Stimulated activated effector memory CD8-positive, alpha-beta T cell treated with anti-CD3 and anti-CD28 coated beads, Interleukin-12 subunit alpha, Interleukin-12 subunit beta, amount 100 ng/mL, for 72 hours (primary cell): ENCODE measurements at places on chromosomes 11 and 22.

- DNase-seq, result no peak
Measured at GRCh38 chr11:91078221-91078620, 855.4 kb upstream of the CHORDC1 start.

- DNase-seq, result no peak
Measured at GRCh38 chr11:1872267-1872985, 19.3 kb downstream of the PRR33 start.

DNA sequence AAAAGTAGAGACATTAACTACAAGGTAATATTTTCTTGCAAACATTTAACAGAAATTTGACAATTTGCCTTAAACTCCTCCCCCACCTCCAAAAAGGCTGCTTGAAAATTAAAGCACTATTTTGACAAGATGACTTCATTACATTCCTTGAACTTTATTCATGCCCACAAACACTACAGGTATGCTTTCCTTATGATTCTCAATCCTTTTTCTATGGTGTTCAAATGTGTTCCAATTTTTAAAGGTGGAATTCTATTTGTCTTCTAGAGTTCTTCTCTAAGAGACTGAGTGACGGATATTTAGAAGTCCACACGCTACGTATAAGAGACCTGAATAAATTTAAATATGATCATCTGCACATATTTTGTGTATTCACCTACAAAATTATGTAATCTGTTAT lies 69.4 kb downstream of the MRTFA start:
- no peak for DNase-seq

GRCh38 chr11:92246630-92247029 lies 22.0 kb downstream of the FAT3 start:
- no peak for DNase-seq

DNA sequence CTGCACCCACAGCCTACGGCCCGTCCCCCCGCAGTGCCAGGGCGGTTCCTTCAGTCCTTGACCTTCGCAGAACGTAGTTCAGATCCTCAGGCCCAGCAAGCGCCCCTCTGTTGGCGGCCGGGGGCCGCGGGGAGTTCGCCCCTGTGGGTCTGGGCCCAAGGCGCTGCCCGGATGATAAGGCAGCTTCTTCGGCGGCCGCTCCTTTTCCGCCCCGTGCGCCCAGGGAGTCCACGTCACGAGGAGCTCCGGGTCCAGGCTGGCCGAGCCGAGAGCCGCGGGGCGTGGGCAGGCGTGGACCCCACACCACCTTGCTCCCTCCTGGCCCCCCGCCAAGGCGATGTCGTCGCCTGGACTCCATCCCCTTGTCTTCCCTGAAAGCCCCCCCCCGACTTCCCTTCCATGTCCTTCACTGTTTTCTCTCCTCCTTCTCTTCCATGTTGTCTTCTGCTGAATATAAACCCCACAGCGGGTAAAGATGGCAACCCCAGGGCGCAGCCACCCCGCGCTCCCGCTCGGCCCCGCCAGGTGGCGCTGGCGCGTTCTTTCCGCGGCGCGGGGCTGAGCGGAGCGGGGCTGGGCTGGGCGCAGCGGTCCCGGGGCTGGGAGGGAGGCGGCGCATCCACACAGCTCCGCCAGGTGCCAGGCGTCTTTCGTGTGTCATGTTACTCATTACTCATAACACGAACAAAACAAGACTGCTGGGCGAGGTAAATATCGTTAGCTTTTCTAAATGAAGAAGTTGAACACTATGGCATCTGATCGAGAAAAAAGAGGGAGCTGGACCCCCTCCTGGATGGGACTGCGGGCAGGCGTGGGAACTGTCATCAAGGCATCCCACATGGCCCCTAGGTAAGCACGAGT lies 321.0 kb downstream of the NTM start:
- DNase-seq, result no peak

DNA sequence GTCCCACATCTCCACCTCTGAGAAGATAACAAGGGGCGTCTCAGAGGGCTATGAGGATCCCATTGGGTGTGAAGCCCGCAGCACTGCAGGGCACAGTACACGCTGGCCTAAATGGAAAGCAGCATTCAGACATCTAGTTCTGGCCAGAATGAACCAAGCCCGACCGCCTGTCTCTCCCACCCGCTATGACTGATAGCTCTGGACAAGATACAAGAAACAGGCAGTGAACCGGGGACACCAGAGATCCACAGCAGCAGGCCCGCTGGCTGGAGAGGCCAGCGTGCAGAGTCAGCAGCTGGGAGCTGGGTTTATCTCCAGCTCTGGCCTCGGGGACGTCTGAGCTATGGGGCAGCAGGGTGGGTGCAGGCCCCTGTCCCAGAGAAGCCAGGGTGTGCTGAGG lies 9.6 kb downstream of the CERK start:
- no peak for DNase-seq

GRCh38 chr11:17076517-17077239 lies 789 bp downstream of the RPS13 start:
- DNase-seq, result no peak

DNA sequence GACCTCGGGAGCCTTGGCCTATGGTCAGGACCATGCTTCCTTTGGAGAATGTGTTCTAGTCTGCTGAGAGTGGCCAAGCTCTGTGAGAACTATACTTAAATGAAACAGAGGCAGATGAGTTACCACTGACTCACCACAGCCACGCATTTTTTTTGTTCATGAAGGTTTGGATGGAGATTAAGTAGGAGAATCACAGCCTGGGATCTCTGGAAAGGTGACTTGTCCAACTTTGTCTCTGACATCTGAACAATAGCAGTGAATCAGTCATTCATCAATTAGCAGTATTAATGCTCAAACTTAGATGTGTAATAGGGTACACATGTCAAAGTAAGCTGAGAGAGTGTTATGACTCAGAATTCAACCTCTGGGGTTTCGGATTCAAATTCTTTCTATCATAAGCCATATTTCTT lies 100.7 kb upstream of the ANO3 start:
- no peak for DNase-seq

DNA sequence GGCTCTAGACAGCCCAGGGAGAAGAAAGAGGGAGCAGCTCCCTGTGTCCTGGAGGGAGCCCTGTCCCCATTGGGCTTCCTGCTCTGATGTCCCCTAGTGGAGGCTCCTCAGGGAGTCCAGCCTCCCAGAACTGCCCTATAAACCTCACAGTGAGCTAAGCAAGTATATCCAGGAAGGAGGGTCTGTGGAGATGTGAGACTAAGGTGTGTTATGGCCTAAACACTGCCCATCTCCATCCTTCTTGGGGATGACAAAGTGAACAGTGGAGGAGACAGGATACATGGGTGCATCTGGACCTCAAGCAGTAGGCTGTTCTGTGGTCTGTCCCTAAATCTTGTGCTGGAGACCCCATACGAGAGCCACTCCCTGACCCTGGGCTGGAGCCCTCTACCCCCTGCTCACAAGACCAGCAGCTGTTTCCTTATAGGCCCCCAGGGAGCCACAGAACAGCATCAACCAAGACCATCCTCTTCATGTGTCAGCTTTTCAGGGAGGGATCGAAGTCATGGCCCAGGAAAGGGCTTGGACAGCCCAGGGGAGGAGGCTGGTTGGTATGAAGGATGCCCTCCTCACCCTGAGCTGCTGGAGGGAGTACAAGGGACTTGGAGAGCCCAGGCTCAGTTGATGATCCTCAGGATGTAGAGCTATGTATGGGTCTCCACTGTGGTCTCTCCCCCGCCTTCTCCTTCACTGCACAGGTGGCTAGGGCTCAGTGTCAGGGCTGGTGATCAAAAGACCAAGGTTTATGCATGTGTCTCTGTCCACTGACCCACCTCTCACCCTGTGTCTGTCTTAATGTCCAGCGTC lies 49.7 kb upstream of the TOP3B start:
- no peak for DNase-seq

DNA sequence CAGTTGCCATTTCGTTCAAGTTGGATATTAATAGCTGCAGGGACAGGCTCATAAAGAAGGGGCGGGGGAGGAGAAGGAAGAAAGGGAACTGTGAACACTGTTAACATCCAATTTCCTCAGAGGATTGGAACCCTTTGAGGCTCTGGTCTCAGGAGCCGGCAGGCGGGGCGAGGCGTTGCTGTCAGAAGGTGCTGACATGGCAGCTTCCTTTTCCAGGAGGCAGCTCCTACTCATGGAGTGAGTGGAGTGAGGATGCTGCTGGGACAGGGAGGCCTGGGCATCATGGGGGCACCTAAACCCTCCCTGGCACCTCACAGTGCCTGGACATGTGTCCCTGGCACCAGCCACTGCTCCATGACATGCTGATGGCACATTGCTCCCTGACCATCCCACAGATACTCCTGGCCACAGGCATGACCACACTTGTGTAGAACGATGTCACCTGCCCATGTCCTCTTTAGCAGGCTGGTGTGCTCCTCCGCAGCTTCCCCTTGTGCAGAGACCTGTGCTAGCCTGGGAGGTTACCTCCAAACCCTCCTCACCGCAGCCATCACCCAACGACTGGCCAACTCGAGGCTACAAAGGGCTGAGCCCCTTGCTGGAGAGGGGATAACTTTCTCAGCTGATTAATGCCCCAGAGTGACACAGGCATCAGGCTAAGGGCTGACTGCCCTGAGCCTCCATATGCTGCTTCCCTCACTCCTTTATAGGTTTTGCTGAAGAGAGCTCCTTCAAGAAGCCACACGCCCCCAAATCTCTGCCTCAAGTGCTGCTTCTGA lies 79.6 kb upstream of the NECTIN1 start:
- DNase-seq, result no peak

DNA sequence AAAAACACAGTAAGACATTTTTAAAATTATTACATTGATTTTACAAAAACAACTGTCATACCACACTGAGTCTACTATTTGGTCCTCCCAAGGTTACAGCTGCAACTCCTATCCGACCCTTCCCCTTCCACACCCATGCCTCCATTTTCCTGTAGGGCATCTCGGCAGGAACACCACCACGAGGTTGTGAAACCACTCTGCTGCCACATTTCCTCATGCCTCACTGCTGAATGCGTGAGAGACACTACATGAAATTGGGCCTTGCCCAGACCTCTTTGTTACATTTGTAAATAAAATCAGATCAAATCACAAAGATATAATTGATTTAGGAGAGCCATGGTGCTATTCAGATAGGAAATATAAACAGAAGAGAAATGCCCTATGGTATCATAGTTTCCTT lies 2.0 kb downstream of the ARHGAP32 start:
- no peak for DNase-seq

DNA sequence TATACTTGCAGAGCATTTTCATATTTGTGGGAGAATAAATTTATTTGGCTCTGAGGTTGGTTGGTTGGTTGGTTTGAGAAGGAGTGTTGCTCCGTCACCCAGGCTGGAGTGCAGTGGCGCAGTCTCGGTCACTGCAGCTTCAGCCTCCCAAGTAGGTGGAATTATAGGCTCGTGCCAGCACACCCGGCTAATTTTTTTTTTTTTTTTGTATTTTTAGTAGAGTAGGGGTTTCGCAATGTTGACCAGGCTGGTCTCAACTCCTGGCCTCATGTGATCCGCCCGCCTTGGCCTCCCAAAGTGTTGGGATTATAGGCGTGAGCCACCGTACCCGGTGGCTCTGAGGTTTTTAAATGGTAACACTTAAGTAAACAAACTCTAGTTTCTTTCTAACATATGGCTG lies 161.1 kb downstream of the TEAD1 start:
- DNase-seq, result no peak

GRCh38 chr11:42161886-42162285 lies 702.4 kb upstream of the LRRC4C start:
- DNase-seq, result no peak

DNA sequence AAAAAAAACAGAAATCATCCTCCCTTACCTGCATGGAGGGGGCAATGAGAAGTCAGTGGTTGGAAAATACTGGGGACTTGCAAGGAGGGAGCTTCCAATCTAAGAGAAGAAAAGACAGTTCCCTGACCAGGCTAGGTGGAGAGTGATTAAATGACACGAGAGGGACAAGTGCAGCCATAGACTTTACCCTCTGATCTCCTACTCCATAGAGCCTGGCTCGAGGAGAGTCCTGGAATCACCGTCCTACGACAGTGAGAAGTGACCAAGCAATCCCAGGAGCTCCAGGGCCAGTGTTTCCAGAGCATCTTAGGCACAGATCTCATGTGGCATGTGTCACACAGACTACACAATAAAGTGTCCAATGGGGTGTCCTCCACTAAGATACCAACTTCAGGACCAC lies 25.7 kb downstream of the MYH9 start:
- DNase-seq, result no peak

GRCh38 chr11:2927851-2928604 lies 1.2 kb downstream of the PHLDA2 start:
- no peak for DNase-seq

DNA sequence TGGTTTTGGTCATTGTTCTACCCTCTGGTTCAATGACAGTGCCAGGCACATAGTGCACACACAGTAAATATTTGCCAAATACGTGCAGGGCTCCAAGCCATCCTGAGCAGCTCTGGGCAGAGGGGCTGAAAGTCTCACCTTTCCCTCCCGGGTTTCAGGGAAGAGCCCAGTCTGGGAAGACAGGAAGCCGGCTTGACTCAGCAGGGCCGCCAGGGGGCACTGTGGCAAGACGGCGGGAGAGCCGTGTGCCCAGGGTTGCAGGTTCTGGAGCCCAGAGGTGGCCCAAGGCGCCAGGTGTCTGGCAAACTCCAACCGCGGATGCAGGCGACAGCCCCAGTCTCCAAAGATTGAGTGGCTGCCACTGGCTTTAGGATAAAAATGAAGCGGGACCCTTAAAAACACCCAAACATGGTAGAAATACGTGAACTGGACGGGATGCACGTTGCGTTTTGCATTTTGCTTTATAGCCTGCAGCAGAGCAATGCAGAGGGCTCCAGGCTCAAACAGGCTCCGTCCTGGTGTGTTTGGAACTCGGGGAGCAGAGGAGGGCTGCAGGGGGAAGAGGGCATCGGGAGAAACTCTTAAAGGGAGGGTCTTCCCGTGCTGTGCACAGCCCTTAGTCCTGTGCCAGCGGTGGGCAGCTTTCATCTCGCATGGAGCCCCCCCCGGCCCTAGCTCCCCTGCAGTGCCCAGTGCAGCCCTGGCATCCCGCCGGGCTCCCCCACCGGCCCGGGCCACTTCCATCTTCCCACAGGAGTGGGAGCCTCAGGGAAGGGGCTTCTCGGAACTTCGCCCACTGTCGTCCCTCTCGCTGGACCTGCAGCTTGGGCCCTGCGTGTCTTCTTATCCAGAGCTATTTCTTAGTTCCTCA lies 10.7 kb downstream of the KRTAP5-5 start:
- DNase-seq, result no peak

DNA sequence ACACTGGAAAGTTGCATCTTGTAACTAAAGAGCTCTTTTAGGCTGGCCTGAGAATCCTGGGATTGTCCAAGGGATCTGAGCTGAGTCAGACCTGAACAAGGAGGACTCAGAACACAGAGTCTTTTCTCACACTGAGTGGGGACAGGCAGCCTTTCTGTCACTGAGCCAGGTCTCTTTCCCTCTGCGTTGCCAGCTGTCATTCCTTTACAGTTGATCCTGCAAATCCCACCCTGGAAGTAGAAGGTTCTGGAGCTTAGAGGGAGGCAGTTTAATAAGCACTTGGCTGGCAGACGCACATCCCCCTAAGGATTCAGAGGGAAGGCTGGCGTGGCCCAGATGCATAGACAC lies 76.3 kb upstream of the SUSD2 start:
- no peak for DNase-seq

DNA sequence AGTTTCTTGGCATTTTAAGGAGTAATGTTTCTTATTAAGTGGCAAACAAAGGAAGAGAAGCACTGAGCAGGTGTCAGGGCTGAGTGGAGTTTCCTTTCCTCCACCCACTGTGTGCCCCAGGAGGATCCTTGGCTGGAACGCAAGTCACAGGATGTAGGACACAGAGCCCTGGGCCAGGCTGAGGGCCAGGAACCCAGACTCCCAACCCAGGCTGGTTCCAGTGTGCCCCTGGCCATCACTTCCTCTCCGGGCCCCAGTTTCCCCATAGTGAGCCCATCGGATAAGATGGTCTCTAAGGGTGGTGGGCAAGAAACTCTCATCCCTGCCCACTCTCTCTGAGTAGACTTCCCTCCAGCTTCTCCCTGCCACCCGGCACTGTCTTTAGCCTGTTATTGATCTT lies 45.3 kb downstream of the LMO1 start:
- no peak for DNase-seq

- DNase-seq, result no peak
Measured at GRCh38 chr11:17392872-17393271, 4.4 kb upstream of the KCNJ11 start.
